Activated CD4-positive, alpha-beta T cell treated with anti-CD3 and anti-CD28 coated beads for 36 hours (primary cell): ENCODE measurements at places on chromosomes 12 and 14.
A peak's percentile ranks its signal among the peaks of the same experiment; 100 is the strongest.

DNA sequence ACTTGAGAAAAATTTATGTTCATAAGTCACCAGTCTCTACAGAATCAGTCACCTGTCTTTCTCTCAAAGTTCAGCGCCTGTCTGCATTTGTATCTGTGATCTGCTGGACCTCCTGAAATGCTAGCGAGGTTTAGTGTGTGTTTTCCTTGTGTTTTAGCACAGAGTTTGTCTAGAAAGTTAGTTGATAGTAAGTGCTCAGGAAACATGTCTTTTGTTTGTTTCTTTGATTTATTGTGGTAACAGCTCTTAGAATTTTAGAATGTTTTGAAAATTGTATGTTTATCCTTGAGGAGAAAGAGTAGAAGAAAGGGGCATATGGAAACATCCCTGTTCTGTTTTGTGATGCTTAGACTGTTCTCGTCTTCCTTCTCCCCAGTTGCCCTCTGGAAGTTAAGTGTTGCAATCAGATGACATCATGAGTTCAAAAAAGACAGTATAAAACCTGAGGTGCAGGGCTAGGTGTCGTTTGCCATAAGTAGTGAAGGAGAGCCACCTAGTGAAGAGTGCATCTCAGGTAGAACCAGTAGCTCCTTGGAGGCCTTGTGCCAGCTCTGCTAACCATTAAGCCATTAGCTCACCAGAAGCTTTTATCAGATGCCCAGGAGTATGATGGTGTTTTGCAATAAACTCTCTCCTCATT lies 44.8 kb downstream of the FBXW8 start:
- peak; percentile 14 for DNase-seq

GRCh38 chr14:26281280-26281998 lies 316.4 kb downstream of the NOVA1 start:
- no peak for DNase-seq

DNA sequence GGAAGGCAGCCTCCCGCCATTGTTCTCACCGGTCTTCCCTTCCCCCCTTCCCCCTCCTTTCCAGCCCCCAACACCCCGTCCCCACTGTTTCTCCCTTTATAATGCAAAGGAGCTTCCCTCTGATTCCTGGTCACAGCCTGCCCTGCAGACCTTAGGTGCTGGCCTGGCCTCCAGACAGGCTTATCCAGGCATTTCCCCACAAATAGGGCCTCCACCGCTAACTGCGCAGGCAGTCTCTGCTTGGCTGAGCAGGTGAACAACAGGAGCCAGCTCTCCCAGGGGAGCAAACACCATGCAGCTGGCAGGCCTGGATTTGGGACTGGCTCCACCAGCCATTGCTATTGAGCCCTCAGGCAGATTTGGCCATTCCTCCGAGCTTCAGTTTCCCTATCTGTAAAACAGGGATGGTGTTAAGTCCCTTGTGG lies 46.0 kb downstream of the SMIM41 start:
- DNase-seq: no peak

- DNase-seq: no peak
These were observed 230.1 kb downstream of the FOXN3 start for GRCh38 chr14:89186856-89187376.

- peak; percentile 23 for DNase-seq
These were observed 70.2 kb downstream of the IRF2BPL start for GRCh38 chr14:76958020-76958979.

DNA sequence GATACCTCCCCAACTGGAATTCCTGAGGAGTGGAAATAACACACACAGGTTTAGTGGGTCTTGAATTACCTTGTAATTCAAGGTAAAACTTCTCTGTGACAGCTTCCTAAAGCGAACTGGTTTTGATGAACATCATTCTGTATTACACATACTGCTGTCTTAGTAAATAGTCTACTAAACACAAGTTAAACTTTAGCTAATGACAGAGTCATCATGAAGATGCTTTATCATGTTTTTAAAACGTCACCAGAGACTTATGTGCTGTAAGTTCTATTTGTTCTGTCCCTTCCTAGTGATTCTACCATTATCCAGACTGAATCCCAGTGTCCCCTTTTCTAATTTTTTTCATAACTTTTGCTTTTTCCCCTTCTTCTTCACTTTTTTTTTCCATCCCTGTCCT lies 11.6 kb upstream of the GXYLT1 start:
- DNase-seq: no peak

GRCh38 chr14:90981636-90982035 lies 78.8 kb downstream of the RPS6KA5 start:
- DNase-seq: no peak

DNA sequence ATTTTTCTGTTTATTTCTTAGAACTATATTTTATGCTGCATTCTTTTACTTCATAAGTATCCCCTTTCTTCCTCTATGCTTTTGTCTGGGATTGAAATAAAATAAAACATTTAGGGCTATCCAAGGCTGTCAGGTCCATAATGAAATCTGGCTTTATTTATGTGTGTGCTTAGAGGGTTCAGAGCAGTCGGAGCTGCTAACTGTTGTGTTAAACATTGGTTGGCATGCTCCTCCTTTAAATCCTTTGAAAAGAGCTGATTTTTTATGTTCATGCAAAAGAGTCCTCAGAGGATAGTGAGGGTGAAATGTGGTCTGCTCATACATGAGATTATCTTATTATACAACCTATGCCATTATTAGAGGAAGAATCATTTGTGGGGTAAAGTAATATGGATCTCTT lies 322.3 kb upstream of the E2F7 start:
- no peak for DNase-seq

- DNase-seq: no peak
These were observed 231.9 kb downstream of the GPHN start for GRCh38 chr14:66739826-66740225.

GRCh38 chr12:16604596-16605252 lies 1.2 kb downstream of the LMO3 start:
- no peak for DNase-seq

DNA sequence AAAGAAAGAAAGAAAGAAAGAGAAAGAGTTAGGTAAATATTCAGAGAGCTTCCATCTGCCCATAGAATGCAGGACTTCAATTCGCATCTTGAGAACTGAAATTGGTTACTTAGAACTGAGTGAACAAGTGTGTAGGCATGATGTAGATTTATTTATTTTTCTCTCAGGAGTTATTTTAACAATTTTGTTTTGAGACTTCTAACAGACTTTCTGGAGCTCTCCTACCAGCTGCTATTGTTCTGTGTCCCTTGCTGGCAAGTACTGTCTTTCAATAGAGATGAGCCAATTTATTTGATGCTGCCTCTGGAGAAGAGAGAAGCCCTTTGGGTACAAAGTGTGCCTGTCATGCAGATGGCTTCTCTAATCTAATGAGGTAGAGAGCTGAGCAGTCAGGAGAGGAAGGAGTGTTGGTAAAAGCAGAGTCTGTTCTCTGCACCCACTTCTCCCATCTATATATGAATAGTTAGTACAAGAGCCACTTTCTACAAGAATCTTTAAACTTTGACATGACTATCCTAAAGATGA lies 67.0 kb downstream of the SYT1 start:
- DNase-seq: no peak

DNA sequence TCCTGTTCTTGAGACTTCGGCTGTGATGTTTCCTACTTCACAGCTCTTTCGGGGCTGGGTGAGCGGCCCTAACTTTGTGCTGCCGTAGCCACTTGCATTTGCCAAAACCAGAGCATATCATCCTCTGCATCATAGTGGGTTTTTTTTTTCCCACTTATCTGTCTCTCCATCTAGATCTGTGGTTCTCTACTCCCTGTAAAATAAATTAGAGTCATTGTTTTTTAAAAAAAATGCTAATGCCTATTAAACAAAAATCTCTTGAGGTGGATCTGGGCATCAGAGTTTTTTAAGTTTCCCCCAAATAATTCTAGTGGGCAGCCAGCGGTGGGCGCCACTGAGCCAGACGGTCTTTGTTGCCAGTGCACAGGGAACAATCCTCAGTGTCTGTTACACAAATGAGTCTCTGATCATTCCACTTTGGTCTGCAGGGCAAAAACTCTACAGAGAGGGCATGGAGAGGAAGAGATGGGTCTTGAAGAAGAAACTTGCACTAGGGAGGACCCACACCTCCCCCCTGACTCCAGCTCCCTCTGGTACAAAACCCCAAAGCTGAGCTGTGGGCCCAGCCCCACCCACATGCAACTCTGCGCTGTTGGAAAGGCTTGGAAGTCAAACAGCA lies 62.4 kb upstream of the BCL2L14 start:
- DNase-seq: peak; percentile 82

DNA sequence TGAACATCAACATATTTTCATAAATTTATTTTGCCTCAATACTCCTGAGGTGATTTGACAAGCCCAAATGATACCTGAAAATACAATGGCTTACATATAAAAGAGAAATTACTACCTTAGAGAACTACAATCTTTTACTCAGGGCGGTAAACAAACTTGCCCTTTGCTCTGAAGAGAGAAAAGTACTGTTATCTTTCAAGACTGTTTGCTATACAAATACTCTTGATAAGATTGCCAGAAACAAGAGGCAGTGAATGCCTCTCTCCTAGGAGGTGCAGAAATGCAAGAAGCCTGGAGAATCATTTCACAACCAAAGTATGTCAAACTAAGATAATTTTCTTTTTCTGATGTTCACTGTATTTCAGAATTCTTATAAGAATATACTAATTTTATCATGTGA lies 160.3 kb downstream of the ALX1 start:
- no peak for DNase-seq

GRCh38 chr12:55673638-55674037 lies 34.1 kb downstream of the ITGA7 start:
- DNase-seq: no peak

DNA sequence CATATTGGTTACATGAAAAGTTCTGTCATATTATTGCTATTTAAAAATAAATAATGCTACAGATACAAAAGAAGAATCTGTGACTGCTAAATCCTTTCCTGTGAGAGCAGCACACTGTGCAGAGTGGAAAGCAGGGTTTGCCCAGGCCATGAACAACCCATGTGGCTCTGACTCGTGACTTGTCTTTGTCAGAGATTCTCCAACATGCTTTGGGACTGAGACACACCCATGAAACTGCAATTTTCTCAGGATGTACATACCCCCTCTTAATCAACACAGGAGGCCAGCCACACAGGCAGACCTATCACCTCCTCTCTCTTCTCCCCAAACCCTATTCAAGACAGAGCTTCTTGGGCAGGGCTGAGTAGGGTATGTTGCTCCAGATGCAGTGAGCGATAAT lies 96.8 kb upstream of the NTF3 start:
- DNase-seq: no peak

- DNase-seq: no peak
These were observed 143.7 kb downstream of the GPHN start for GRCh38 chr14:66651536-66652220.

DNA sequence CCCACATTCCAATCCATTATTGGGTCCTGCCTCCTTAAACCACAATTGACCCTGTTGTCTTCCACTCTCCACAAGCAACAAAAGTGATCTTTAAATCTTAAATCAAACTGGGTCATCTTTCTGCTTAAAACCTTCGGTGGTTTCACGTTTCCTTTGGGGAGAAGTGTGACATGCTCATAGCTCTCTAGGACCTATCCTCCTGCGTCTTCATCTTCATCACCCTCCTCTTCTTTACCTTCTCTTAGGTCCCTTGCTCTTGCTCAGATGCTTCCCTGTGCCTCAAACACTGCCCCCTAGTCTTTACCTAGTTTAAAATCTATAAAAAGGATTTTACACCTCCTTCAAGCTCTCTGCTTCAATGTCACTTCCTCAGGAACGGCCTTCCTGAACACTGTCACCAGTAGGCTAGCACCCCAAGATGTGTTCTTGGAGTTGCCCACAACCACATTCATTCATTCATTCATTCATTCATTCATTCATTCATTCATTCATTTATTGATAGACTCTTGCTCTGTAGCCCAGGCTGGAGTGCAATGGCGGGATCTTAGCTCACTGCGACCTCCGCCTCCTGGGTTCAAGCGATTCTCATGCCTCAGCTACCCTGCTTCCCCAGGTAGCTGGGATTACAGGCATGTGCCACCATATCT lies 46.8 kb downstream of the GALNT4 start:
- DNase-seq: no peak

- no peak for DNase-seq
These were observed 116.5 kb downstream of the DYRK2 start for GRCh38 chr12:67764946-67765619.

DNA sequence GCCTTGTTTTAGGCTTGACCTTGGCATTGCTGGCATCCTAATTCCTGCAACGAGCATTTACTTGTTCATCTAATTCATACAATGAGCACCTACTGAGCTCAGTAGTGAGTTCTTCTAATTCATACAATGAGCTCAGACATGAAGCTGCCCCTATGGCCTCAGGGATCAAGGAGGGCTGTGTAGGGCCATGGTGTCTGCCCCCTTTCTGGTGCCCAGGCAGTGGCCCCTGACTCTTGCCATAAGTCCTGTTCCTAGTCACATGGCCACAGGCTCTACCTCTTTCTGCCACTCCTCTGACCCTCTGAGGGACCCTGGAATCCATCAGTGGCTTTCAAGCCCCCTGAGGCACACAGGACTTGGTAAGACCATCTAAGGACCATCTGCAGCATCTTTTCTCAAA lies 148.8 kb downstream of the ZFP36L1 start:
- DNase-seq: no peak

- peak; percentile 2 for DNase-seq
These were observed 371.5 kb downstream of the ALG10 start for GRCh38 chr12:34393821-34394150.

DNA sequence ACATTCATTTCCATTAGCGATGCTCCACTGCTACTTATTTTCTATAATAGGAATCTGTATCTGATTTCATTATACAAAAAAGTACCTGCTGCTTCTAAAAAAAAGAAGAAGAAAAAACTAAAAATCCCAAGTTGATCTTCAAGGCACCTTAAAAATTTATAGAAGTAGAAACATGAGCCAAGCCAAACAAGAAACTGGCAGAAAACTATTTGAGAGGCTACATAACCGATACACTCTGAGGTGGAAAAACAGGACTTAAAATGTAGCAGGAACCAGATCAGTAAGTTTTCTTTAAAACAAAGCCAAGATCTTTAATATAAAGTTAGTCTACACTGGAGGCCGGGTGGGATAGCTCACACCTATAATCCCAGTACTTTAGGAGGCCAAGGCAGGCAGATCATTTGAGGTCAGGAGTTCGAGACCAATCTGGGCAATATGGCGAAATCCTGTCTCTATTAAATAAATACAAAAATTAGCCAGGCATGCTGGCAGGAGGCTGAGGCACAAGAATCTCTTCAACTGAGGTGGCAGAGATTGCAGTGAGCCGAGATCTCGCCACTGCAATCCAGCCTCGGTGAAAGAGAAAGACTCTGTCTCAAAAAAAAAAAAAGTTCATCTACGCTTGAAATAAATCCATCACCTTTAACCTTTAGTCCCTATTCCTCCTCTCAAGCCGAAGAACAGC lies 278.6 kb downstream of the MED13L start:
- DNase-seq: no peak

DNA sequence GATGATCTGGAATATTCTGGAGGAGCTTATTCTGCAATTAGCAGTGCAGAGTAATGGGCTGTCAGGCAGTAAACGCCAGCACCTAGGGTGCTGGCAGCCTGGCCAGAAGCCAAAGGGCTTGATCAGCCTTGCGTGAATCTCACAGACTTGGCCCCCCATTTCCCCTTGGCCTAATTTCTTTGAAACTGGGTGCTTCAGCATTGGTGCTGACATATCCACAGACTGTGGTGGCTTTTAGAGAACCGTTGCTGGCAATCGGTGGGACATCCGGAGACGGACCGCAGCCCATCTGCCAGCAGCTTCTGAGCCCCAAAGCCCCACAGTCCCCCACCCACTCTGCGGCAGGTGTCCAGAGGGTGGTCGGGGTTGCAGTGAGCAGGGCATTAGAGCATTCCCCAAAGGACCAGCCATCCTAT lies 157.1 kb downstream of the CALM1 start:
- no peak for DNase-seq

- DNase-seq: no peak
These were observed 42.1 kb downstream of the PRMT8 start for GRCh38 chr12:3532931-3533702.
